ENCODE measurements at places on chromosomes 6 and 20.

- peak; percentile 17 for DNase-seq
Measured at GRCh38 chr20:58330687-58331086, 21.2 kb downstream of the RAB22A start.

GRCh38 chr6:169993861-169994481 lies 242.5 kb downstream of the ERMARD start:
- DNase-seq = no peak

DNA sequence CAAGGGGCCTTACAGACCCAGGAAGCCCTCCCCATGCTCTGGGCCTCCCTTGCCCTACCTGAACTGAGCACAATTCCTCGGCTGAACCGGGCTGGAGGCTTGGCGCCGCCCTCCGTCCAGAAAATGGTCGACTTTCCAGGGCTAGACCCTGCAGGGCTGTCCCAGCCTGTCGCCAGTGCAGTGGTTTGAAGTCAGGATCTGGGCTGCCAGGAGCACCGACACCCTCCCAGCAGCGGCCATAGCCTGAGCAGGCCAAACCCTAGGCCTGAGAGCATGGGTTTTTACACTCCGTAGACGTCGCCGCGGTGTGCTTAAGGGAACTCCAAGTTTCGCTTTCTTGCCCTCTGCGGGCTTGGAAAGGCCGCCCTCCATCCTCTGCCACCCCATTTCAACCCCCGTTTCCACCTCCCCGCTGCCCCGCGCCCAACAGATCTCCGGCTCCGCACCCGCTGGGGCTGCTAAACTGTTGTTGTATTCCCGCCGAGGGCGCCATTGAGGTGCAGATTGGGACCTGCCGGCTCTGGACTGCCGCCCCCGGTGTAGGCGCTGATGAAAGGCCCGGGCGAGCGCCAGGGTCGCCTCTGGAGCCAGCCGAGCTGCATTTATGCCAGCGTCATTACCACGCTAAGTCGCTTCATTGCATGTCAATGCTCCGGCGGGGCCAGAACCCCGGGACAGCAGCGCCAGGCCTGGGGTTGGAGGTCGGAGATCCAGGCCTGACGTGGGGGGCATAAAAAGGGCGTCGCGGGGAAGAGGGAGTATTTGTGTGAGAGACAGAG lies 2.2 kb upstream of the TFAP2A start:
- peak; percentile 60 for DNase-seq

GRCh38 chr20:36908603-36909002 lies 32.7 kb downstream of the TLDC2 start:
- no peak for DNase-seq

DNA sequence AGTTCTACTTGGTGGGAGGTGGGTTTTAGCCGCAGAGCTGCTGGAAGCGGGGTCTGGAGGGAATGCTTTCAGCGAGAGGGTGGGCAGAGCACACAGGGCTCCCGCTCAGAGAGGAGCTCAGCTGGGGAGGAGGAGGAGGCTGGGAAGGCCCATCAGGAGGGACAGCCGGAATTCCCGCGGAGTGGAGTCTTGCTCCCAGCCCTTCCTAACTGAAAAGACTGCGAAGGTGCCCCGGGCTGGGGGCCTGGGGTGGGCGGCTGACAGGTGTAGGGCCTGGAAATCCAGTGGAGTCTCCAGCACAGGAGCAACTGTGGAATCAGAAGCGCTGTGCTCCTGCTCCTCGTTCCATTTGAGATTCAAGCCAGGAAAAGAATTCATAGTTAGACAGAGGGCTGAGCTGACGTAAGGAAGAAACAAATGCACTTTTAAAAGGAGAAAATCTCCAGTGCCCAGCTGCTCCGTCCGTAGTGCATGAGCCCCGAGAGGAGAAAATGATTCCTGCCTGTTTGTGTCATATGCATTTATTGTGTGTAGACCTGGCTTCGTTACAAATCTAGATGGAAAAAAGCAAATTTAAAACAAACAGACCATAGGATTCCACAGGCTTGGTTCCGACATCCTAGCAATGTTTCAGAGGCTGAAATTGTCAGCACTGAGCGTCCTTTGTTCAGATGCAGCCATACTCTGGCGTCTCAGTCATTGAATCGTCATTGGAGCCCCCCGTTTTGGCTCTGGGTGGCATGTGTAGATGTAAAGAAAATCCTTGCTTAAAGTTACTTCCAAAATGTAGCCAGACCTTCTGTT lies 197.7 kb downstream of the SMOC2 start:
- no peak for DNase-seq

- no peak for DNase-seq
Measured at GRCh38 chr6:38404355-38404754, 235.4 kb downstream of the BTBD9 start.

GRCh38 chr6:118660218-118660569 lies 8.8 kb upstream of the CEP85L start:
- DNase-seq = peak; percentile 70

- no peak for DNase-seq
Measured at GRCh38 chr6:116387374-116387773, 16.6 kb downstream of the DSE start.

DNA sequence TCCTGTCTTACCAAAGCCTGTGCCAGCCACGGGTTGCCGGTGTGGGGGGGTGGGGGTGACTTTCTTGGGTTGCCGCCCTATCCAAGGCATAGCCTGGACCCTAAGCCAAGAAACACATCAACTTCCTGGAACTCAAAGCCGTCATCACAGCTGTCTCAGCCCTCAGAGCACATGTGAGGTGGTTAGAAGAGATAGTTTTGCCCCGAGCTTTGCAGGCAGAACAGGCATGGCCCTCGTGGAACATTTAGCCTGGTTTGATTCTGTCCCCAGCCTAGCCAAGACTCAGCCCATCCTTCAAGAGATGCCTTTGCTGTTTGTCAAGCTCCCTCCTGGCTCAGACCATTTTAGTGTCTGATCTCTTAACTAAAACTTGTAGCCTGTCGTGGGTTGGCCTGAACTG lies 64.9 kb downstream of the RREB1 start:
- DNase-seq = no peak

- DNase-seq = no peak
Measured at GRCh38 chr20:11588875-11589274, 328.8 kb upstream of the BTBD3 start.

DNA sequence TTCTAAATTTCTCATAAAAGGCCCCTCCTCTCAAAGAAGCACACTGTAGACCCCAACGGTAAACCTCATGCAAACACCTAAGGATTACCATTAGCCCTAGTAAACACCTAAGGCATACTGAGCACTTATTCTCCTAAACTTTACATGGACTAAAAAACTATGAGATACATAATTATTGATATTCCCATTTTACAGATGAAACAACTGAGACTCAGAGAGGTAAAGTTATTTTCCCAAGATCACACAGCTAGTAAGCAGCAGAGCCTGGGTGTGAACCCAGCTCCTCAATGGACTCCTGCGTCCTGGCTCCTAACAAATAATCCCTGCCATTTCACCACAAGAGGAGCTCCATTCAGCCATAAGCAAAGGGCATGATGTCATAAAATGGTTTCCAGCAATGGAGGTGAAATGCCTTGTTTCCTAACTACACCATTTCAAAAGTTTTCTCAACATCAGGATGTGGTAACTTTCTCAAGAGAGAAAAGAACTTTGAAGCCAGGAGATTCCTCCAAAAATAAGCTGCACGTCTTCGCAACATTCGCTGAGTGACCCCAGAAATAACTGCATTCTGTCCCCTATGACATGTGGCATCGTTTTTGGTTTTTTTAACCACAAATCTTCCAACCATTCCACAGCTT lies 4.1 kb downstream of the ATP9A start:
- DNase-seq = peak; percentile 12

DNA sequence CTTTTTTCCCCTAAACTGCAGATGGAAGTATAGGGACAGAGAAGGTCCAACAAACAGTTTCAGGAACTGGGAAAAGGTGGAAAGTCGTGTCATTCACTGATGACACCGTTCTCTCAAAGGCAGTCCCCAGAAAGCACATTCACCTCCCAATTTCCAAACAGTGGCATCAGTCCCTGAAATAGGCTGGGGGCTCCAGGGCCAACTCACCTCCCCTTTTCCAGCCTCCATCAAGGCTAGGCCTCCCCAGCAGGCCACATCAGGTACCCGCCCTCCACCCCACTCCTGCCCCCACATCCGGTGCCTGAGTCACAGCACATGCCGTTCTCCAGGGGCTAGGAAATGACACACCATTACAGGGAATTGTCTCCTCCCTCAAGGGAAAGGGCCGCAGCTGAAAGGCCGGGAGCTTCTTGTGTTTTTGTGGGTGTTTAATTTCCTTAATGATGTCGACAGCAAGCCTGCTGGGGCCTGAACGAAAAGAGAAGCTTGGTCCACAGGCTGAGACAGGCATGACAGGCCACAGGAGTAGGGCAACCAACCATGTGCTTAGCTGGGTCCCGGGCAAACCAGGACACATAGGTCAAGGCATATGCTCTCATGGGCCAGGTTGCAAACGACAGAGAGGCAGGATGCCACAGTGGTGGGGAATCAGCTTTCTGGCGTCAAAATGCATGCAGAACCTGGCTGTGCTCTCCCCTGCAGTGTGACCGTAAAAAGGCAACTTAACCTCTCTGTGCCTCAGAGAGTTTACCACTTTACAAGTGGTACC lies 39.2 kb downstream of the ZMYND8 start:
- peak; percentile 78 for DNase-seq

GRCh38 chr6:119608994-119609393 lies 259.4 kb upstream of the MAN1A1 start:
- DNase-seq = no peak

- DNase-seq = no peak
Measured at GRCh38 chr6:35173044-35173426, 31.9 kb upstream of the TCP11 start.

DNA sequence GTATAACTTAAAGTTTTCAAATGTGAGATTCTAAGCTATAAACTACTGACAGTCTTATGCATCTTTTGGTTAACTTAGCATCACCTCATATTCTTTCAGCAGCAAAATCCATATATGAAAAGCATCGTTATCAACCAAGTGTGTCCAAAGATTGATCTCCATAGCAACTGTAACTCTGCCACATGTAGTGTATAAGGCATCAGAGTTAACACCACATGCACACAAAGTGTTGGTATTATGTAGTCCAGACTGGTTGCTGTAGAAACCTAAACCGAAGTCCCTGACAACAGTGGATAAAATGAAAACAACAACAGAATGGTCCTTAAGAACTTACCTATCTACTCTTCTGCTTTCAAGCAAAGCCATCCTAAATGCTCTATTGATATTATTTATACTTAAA lies 39.6 kb downstream of the PDSS2 start:
- no peak for DNase-seq

GRCh38 chr20:45350217-45350616 lies 2.0 kb upstream of the SDC4 start:
- no peak for DNase-seq

GRCh38 chr6:107692351-107692750 lies 131.8 kb downstream of the SCML4 start:
- DNase-seq = no peak

DNA sequence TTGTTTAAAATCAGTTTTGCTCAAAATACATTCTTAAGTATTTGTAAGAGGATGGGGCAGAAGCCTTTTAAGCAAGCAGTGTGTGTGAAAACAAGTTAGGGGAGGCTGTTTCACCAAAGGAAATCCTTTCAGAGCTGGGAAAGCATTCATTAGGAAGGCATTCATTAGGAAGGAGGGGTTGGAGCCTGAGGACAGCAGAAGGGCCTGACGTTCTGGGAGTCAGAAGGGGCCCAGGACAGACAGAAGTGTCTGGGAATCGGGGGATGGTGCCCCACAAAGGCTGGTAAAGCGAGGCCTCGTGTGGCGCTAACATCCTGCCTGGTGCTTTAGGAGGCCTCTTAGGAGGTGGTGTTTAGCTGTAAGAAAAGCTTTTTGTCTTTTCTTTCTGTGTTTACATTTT lies 80.6 kb upstream of the NXT1 start:
- no peak for DNase-seq

- no peak for DNase-seq
Measured at GRCh38 chr6:42141603-42142117, 760 bp downstream of the C6orf132 start.

- DNase-seq = no peak
Measured at GRCh38 chr6:127435626-127436220, 23.5 kb downstream of the KIAA0408 start.

DNA sequence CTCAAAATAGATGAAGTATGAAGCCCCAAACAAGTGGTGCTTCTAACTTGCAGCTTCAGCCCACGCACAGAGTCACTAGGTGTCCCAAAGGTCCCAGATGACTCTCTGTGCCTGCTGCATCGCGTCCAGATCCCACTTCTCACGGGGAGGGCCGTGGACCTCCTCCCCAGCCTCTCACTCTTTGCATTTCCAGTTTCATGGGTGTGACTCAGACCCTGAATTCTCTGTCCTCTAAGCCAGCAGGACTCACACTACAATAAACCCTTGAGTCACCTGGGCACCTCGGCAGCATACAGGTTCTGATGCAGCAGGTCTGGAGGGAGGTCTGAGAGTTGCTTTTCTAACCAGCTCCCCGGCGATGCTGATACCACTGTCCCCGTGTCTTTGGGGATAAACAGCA lies 114.0 kb upstream of the RIN2 start:
- no peak for DNase-seq

GRCh38 chr20:37234254-37234581 lies 27.4 kb downstream of the GHRH start:
- no peak for DNase-seq

- DNase-seq = peak; percentile 90
Measured at GRCh38 chr20:2946988-2947961, 74.0 kb downstream of the PTPRA start.

GRCh38 chr6:143128681-143129015 lies 68.0 kb downstream of the AIG1 start:
- DNase-seq = no peak

DNA sequence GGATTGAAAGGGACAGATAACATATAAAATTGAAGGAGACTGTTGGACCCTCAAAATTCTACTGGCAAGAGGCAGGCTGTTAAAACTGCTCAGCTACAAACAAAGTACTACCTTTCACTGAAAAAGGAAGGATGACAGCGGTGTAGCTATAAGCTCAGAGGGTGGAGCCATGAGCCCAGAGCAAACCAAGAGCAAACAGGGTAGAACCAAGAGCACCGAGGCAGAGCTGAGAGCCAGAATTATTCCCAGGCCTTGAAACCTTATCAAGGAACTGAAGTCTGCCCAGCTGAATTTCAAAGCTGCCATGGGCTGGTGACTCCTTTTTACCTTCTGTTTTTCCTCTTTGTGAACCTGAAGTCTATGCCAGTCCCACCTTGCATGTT lies 74.7 kb upstream of the SLC4A11 start:
- DNase-seq = no peak

DNA sequence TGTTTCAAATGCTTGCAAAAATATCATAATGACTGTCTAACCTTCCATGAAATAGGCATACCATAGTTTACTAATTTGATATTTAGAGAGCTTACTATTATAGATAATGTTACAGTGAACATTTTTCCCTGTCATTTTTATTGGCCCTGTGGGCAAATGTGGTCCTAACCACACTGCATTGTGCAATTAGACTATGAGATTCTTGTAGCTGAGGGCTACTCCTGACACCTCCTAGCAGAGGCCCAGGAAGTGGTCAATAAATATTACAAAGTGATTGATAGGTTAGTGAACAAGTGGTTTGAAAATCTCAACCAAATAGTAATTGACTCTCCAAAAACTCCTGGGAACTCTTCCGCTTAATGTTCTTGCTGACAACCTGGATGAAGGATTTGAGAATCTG lies 160.5 kb upstream of the KCNG1 start:
- DNase-seq = no peak
